NCI-H1694 treated with DMSO at 0.1 percent for 48 hours (cell line): ENCODE measurements at places on chromosomes 4 and X.

DNA sequence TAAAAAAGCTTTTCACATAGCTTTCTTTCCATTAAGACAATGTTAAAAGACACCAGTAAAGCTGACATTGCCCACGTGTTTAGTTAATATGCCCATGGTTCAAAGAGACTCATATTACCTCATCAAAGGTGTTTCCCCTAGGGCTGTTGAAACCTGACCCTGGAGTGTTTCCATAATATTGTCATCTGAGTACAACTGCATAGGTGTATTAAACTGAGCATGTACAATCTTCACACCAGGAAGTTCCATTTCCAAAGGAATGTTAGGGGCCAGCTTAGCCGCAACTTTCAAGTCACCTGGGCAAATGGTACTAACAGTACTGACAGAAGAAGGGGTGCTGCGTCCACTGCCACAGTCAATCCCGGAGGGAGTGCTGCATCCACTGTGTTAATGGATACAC lies 27.1 kb downstream of the PDLIM3 start:
- DNase-seq, result no peak

- no peak for DNase-seq
Measured at GRCh38 chr4:154414796-154415195, 76.8 kb downstream of the DCHS2 start.

GRCh38 chr4:124177647-124178425 lies 534.7 kb downstream of the ANKRD50 start:
- no peak for DNase-seq

- DNase-seq, result no peak
Measured at GRCh38 chr4:183755596-183755995, 96.5 kb downstream of the TRAPPC11 start.
